Right renal cortex interstitium (tissue), 3 donors: ENCODE measurements at places on chromosomes 16 and 17. TPM values are rescaled to one million over a fixed set of nuclear protein-coding genes. Genes with fewer than 3 reads are reported as not detected.

CLDN9 gene
- 2.8 TPM for polyA plus RNA-seq

ITGB4 gene
- 9.1 TPM for polyA plus RNA-seq

CASKIN1 gene
- 0.92 TPM for polyA plus RNA-seq

GPR179 gene
- 0.06 TPM for polyA plus RNA-seq

CX3CL1 gene
- 30.1 TPM for polyA plus RNA-seq

BOLA2 gene
- 9.4 TPM for polyA plus RNA-seq

HS3ST3A1 gene
- 2.7 TPM for polyA plus RNA-seq

SCGB1C2 gene
- polyA plus RNA-seq, result 1.6 TPM

EFNB3 gene
- 23.1 TPM for polyA plus RNA-seq

WRAP53 gene
- polyA plus RNA-seq, result 13.6 TPM

ENPP7 gene
- 2.4 TPM for polyA plus RNA-seq

PRSS36 gene
- polyA plus RNA-seq, result 1.2 TPM

TBC1D3C gene
- not detected for polyA plus RNA-seq

AXIN2 gene
- 21.3 TPM for polyA plus RNA-seq

KRTAP1-1 gene
- not detected for polyA plus RNA-seq

AOC2 gene
- polyA plus RNA-seq, result 0.74 TPM

FAM20A gene
- 9.3 TPM for polyA plus RNA-seq

MT1G gene
- polyA plus RNA-seq, result 51.1 TPM

CDRT15L2 gene
- polyA plus RNA-seq, result not detected

RND2 gene
- 3.5 TPM for polyA plus RNA-seq

RNU2-1 gene
- polyA plus RNA-seq, result not detected

SPATA22 gene
- polyA plus RNA-seq, result 0.28 TPM

EXOC3L1 gene
- 4.2 TPM for polyA plus RNA-seq

CCL1 gene
- not detected for polyA plus RNA-seq

MT4 gene
- not detected for polyA plus RNA-seq

INCA1 gene
- polyA plus RNA-seq, result 6.6 TPM

CHD9NB gene
- 11.6 TPM for polyA plus RNA-seq

PPP1R1B gene
- polyA plus RNA-seq, result 13.6 TPM

TERB1 gene
- polyA plus RNA-seq, result not detected

PLA2G10 gene
- polyA plus RNA-seq, result 0.39 TPM

IQCK gene
- 49.5 TPM for polyA plus RNA-seq

VPS25 gene
- 95.3 TPM for polyA plus RNA-seq

KRTAP9-4 gene
- not detected for polyA plus RNA-seq
